NCI-H2171 treated with DMSO at 0.1 percent for 48 hours (cell line): ENCODE measurements at places on chromosomes 2 and 18.

DNA sequence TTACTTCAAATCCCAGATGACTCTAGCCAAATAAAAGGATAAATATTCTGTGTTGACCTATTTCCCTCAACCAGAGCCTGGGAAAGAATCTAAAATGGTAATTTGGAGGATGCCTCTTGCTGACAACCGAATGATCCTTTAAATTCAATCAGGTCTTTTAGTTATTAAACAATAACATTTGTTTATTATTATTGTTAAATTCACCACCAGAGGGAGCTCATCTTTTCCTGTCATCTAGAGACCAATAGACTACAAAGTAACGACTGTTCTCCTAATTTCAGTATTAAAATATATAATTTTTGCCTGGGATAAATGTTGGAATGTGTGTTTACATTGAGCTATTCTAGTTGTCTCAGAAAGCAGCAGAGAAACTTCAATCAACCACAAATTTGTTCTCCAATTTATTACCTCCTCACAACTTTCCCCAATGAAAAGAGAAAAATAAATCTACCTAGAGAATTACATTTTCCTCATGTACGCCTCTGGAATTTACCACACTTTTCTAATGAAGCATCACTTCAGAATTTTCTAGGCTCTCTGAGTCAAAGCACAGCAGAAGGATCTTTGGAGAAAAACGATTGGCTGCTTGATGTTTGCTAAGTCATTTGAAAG, 142.7 kb downstream of the SCG2 start:
- peak; percentile 21 for DNase-seq

DNA sequence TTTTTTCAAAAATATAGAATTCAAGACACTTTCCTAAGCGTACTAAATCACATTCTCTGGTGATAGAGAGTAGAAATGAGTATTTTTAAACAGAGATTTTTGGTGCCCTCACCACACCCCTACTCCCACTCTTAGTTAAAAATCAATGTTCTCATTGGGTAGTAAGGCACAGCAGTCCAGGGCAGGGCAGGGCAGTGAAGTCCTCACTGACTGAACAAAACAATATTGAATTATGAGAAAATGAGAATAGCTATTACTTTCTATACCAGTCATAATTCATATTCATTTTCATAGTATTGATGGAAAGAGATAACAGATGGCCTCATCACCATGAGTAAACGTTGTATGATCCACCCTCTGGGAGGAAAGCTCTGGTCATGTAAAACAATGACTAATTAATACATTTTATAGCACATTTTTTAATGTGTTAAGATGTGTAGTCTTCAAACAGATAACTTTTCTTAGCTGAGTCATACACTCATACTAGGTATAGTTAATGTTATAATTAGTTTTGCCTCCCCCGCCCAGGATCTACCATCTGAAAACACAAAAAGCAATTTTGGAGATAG, 686.1 kb downstream of the KCNJ3 start:
- DNase-seq = peak; percentile 16

DNA sequence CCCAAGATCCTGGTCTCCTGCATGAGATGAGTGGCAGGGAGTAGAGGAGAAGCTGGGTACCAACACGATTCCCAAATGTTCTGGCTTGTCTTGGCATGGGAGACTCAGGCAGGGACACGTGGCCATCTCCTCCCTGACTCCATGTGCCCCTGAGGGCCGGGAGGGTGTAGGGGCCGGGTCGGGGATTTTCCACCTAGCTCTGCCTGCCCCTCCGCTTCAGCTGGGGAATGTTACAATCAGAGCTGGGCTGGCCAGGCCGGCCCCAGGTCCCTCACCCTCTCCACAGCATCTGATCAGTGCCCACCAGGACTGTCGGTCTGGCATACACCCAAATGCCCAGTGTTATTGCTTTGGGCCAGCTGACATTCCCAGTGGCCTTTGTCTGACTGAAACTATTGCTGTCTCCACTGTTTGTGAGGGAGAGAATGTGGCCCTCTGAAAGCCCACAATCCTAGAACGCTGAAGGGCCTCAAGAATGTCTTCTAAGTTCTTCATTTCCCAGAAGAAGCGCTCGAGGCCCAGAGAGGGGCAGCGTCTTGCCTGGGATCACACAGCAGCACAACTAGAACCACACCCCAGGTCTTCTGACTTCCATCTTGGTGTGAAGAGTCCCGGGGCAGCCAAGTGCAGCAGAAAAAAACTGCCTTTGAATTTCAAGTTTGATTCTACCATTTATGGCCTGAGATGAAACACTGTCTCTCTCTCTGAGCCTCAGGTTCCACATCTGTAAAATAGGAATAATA, 23.2 kb downstream of the KCNK3 start:
- DNase-seq = no peak

DNA sequence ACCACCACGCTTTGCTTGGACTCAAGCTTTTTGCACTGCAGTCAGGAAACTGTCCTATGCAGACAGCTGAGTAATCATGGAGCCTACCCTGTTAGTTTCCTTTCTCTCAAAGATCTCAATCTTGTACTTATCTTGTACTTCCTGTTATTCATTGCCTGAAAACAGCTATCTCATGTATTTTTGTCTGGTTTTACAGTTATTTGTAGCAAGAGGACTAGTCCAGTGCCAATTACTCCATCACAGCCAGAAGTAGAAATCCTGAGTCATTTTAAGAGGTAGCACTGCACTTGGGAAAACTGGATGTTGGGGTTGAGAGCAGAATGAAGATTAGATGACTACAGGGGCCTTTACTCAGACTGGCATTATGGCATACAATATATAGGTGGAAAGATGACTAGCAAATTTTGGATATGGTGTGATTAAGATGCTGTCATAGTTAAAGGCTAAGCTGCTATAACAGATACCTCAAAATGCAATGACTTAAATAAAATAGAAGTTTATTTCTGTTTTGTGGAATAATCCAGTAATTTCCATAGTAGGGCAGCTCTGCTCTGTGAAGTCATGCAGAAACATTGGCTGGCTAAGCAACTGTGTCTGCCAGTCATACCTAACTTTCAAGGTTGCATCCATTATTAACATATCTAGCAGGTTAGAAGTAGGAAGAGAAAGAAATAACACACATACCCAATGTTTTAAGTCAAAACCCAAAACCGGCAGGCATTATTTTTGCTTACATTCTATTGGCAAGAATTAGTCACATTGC, 21.1 kb upstream of the CHMP3 start:
- no peak for DNase-seq

DNA sequence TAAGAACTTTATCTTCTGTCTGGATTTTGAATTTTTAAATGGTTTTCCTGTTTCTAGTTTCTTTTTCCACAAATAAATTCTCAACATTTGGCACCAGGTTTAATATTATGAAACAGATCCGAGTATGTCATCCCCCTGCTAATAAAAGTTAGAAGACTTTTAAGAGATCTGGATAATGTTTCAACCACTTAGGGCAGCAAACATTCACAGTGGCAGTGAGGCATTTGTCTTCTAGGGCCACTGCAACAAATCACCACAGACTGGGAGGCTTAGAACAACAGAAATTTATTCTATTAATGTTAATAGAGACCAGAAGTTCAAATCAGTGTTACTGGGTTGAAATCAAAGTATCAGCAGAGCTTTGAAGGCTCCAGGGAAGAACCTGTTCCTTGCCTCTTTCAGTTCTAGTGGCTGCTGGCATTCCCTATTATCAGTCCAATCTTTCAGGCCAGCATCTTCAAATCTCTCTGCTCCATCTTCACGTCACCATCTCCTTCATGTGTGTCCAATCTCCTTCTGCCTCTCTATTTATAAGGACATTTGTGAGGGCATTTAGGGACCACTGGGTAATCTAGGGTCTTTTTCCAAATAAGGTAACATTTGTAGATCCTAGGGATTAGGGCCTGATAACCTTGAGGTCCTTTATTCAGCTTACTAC, 23.4 kb downstream of the ACSL3 start:
- no peak for DNase-seq

DNA sequence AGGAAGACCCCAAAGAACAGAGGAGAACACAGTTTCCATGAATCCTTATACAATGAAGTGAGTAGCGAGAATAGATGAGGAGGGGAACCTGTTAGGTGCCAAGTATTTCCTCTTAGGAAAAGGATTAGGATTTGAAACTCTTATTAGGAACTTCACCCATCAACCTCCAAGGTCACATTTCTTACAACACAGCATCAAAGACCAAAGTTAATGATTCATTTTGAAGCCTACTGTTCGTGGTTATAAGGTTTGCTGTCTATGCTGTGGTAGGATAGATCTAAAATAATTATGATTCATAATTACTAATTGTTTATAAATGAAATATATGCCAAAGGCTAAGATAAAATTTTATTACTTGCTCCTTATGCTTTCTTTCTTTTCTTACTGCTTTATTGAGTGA, 6.1 kb downstream of the CFAP221 start:
- no peak for DNase-seq

- DNase-seq = no peak
These were observed 50.6 kb downstream of the CELF4 start for GRCh38 chr18:37514953-37515352.

GRCh38 chr2:125870264-125870663, 785.7 kb upstream of the GYPC start:
- DNase-seq = no peak

GRCh38 chr2:216666461-216667233, 28.7 kb downstream of the IGFBP5 start:
- peak; percentile 85 for DNase-seq

DNA sequence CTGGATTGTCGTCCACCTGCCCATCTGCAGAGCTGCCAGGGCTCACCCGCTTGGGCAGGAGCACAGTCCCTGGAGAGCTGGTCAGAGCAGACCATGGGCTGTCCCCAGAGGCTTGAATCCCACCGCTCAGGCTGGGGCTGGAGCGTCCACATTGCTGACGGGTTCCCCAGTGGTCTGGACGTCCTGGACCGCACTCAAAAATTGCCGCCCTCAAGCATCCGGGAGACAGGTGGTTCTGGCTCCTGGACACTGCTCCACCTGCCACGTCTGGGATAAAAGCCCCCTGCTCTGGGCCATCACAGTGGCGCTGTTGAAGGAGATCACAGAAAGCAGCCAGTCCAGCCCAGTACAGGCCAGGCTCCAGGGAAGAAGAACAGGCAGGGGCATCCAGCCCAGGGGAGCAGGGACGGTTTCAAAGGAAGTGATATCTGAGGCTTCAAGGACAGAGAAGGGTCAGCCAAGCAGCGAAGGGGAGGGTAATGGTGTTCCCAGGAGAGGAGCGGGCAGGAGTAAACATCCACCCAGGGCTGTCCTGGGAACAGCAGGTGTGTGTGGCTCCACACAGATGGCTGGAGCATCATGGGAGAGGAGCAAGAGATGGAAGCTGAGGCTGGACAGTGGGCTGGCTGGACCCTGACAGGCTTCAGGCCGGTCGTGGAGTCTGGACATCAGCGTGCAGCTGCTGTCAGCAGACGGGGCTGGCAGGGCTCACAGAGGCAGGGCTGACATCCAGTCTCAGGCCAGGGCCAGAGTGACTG, 21.9 kb upstream of the ID2 start:
- DNase-seq = no peak

DNA sequence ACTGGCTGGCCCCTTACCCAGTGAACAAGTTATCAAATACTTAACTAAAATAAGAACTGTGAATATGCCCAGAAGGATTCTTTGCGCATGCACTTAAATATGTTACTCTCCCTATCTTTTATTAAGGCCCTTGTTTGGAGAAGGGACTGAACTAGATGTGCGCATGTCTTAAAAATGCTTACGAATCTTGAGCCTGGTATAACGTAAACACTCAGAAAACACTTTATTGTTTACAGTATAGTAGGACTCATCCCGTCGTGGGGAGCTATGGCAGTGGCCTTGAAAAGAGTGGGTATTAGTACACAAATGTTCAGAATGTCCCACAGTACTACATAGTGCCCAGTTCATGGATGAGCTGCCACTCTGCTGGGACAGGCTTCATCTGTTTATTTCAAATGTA, 75.9 kb upstream of the MAP4K3 start:
- DNase-seq = no peak

- DNase-seq = no peak
These were observed 6.6 kb downstream of the IL1RN start for GRCh38 chr2:113133704-113134598.

GRCh38 chr2:11590193-11590592, 56.3 kb downstream of the GREB1 start:
- DNase-seq = no peak

DNA sequence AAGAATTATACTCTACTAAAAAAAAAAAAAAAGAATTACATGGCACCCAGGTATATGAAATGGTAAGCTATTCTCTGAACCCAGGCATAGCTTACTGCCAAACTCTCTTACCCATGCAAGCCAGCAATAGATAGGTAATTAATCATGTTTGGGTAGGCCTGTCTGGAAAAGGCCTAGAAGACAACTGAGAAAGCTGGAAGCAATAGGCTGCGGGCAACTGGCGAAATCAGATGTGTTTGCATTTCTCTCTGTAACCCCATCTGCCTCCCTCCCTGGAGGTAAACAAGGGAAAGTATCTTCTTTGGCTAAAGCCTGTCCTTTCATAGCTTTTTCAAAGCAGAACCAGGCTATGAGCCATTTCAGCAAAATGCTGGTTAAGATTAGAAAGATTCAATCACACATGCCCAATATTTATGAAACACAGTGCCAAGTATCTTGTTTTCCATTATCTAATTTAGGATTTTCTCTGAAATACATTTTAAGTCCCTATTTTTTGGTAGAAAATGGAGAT, 934.8 kb upstream of the DDX18 start:
- no peak for DNase-seq

DNA sequence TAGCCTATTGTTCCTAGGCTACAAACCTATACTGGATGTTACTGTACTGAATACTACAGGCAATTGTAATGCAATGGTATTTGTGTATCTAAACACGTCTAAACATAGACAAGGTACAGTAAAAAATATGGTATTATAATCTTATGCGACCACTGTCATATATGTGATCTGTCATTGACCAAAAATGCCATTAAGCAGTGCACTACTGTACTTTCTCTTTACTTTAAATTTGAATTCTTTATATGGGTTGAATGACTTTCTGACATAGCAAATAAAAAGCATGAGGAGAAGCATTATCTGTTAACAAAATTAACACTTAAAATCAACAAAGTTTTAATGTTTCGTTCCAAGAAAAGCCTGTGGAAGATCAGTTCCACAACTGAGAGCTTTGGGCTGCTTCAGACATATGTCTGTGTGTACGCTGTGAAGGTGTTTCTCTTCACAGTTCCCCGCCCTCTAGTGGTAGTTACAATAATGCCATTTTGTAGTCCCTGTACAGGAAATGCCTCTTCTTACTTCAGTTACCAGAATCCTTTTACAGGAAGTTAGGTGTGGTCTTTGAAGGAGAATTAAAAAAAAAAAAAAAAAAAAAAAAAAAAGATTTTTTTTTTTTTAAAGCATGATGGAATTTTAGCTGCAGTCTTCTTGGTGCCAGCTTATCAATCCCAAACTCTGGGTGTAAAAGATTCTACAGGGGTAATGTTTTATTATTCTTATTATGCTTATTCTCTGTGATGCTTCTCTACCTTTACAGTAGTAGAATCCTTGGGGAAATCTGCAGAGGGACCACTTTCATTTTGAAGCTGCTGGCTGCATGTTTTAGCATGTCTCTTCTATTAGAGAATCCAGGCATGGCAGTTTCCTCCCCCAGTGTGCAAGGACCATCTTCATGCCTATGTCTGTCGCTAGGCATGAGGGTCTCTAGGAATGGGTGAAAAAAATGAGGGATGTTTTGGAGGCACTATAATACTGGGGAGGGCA, 54.5 kb downstream of the SCN2A start:
- DNase-seq = peak; percentile 97

GRCh38 chr2:226797289-226797988, 2.2 kb downstream of the IRS1 start:
- DNase-seq = no peak

GRCh38 chr2:68837164-68837860, 33.9 kb downstream of the BMP10 start:
- no peak for DNase-seq
